ENCODE measurements at places on chromosomes 2 and 18.

DNA sequence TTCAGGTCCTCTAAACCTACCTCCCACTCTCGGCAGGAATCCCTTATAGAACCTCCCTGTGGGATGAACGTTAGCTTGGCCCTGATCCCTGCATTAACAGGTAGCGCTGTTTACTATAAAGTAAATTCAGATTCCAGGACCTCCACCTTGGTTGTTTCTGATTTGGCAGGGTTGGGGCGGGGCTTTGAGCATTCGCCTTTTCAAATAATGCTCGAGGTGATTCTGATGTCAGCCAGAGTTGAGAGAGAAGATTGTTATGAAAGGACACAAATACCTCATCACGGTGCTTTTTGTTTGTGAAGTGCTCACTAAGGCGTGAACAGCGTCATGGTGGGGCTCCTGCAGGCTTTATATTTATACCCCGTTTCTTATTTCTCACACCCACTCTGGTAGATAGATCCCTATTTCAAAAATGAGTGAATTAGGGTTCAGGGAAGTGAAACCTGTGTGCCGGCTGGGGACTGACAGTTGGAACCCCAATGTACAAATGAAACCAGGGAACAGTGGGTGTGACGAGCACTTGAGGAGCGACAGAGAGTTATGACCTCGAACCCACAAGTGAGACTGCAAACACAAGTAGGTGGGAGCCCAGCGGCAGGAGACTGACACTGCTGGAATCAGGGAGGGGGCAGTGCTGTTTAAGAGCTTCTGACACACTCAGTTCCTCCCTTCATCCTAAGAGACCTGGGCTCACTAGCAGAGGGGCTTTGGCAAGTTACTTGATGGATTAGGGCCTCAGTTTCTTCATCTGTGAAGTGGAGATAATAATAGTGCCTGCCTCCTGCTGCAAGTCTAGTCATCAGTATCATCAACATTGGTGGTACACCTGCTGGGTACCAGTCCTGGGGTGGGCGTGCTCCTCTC is 14.2 kb upstream of the CXCR4 start:
- DNase-seq = no peak

DNA sequence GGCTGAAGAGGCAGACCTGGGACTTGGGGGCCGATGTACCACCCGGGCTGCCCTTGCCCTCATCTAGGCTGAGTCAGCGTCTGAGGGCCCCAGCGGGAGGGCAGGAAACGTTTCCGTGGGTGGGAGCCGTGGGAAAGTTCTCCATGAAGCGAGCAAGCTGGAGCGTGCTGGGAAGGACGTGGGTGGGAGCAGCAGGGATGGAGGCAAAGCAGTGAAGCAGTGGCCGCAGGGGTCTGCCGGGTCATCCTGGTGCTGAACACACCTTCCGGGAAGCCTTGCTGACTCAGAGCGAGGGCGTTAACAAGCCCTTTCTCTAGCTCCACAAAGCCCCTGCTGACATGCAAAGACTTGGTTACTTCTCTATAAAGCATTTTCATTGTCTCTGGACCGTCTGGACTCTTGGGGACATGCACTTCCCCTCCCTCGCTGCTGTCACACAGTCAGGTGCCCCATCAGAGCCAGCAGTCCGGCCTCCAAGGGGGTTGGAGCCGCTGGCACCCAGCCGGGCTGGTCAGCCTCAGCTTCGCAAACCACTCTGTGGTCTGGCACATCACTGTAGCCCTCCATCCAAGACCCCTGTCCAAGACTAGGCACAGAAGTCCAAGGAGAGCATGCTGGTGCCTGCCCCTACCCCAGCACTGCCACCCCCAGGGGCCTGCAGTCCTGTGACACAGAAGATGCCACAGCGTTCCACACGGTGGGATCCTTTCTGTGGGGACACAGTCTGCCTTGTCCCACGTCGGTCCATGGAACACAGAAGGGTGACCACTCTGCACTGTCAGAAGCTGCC is 115.1 kb upstream of the GPC1 start:
- DNase-seq = peak; percentile 45

GRCh38 chr2:212945526-212945925 is 205.9 kb downstream of the IKZF2 start:
- DNase-seq = no peak

DNA sequence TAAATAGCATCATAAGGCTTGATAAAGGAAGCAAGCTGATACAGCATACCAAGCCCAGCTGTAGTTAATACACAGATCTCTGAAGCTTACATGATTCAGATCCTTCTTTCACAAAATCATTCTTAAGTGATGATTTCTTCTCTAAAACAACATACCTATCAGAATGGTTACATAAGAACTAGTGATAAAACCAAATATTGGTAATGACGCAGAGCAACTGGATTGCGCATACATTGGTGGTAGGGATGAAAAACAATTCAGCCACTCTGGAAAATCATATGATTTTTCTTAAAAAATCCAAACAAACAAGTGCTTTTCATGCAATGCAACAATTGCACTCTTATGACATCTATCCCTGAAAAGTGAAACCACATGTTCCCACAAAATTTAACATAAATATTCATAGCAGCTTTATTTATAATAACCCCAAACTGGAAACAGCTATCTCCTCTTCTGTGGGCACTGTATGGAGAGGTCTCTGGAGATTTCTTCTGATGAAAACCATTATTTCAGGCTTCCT is 153.6 kb upstream of the DSEL start:
- no peak for DNase-seq

DNA sequence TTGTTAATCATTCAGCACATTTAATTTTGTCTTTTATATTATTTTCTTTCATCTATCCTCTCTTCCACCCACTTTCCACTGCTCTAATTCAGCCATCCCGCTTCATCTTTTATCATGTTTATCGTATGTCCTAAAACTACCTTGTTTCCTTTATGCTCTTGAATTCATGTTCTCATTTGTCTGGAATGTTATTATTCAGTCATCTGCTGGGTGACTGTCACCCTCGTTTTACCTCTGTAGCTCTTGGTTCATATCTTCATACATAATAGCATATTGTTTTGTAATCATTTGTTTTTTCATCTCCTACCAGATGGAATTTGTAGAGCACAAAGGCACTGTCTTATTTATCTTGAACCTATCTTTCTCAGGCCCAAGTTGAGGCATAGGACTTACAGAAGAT is 37.0 kb downstream of the SMCHD1 start:
- DNase-seq = no peak

- no peak for DNase-seq
Observed at GRCh38 chr2:73979686-73980085, 5.0 kb upstream of the TET3 start.

- DNase-seq = no peak
Observed at GRCh38 chr2:3128786-3129185, 248.8 kb downstream of the EIPR1 start.

DNA sequence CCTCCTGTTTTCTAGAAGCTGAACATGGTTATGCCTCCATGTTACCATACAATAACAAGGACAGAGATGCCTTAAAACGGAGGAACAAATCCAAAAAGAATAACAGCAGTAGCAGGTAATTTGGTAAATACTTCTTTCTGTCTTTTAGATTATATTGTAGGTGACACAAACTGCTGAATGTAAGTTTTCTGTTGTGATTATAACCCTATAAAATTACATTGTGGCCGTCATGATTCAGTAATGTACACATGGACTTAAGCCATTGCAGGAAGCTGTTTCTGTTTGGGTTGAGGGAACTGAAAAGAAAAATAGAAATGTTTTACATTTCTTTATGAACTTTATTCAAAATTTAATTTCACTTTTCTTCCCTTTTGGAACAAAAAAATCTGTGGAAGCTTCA is 1.2 kb downstream of the MXD1 start:
- DNase-seq = no peak

DNA sequence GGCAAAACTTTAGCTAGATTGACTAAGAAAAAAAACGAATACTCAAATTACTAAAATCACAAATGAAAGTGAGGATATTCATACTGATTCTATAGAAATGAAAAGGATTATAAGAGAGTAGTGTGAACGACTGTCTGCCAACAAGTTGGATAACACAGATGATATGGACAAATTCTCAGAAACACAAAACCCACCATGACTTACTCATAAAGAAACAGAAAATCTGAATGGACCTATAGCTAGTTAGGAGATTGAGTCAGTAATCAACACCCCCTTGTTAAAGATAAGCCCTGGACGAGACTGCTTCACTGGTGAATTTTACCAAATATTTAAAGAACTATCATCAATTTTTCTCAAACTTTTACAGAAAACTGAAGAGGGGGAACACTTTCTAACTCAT is 108.8 kb upstream of the TMEM200C start:
- no peak for DNase-seq
